ENCODE measurements at places on chromosomes 5 and 9.

GRCh38 chr5:6143523-6143922, 234.8 kb downstream of the MED10 start:
- no peak for DNase-seq

- DNase-seq: no peak
These were observed 136.7 kb downstream of the EDIL3 start for GRCh38 chr5:84248013-84248412.

- peak; percentile 19 for DNase-seq
These were observed 27.3 kb downstream of the CPEB4 start for GRCh38 chr5:173915310-173916014.

DNA sequence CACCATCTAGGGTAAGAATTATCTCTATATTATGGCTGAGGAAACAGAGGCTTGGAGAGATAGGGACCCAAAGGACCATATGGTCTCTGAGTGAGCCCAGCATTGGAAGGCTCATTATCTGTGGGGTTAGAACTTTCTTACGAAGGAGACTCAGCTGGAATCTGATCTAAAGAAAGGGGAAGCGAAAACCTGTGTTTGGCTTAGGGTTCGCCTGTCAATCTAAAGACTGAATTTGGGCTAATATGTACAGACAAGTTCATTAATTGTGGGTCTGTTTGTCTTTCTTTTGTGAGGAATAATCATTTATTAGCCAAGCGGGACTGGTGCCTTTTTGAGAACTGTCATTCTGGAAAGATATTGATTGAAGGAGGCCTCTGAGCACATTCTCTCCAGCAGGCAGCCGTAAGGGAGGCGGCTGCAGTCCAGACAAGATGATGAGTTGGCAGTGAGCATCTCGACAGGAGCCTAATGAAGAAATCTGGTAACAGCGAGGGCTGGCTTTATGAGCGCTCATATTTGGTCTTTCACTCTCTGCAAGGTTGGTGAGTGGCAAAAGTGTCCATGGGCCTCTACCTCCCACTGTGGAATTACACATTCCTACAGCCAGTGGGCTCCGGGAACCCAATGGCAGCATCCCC, 104.2 kb upstream of the GPR151 start:
- peak; percentile 23 for DNase-seq
